ENCODE measurements at places on chromosomes 6 and 20.

GRCh38 chr6:14278006-14278405 lies 160.4 kb downstream of the CD83 start:
- no peak for DNase-seq

- no peak for DNase-seq
Observed at GRCh38 chr20:41406353-41406752, 39.7 kb upstream of the EMILIN3 start.

GRCh38 chr6:42769836-42770235 lies 12.0 kb upstream of the BICRAL start:
- DNase-seq: no peak

GRCh38 chr6:157054531-157054979 lies 268.8 kb downstream of the TMEM242 start:
- DNase-seq: no peak

- DNase-seq: no peak
Observed at GRCh38 chr6:32589596-32590449, at the start of gene HLA-DRB1. Gene HLA-DRB1 (minus strand): TSS chr6:32589848. CDS start chr6:32589742, 106 bp downstream.

- DNase-seq: no peak
Observed at GRCh38 chr6:96675597-96675996, 112.7 kb downstream of the FHL5 start.

- DNase-seq: no peak
Observed at GRCh38 chr20:33444797-33445560, 1.4 kb upstream of the SNTA1 start.

DNA sequence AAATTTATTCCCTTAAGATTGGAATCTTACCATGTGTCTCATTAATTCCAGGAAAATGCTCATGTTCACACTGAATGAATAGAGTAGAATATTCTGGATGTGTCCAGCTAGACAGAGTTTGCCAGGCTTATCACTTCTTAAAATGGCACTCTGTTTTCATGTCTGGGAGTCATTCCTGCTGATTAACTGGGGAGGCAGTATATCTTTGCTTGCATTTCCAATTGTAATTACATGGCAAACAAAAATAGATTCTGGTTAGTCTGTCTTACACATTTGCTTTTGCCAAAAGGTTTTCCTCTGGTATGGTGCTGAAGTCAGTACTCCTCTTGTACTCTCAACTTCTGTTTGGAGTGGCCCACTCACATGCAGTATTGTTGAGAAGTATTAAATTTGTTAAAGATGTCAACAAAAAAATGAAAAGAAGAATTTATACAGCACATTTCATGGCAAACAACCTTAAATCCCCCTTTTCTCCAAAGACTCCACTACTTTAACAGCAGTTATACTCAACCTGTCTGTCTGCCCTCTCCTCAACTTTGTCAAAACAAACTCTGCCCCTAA lies 70.2 kb downstream of the TENT5A start:
- DNase-seq: no peak

DNA sequence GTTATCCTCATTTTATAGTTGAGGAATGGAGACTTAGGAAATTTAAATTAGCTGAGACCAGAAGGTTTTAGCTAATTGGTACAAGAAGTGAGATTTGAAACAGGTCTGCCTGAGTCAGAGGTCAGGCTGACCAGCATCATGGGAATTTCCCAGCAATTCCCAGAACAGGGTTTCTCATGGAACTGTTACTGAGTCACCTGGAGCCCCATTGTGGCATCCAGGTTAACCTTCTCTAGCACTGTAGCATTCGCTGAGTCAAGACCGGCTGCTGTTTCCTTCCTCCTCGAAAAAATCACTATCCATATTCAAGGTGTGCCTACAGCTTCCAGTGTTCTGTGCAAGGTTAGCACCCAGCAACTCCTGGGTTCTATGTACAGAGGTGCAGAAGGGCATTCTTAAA lies 238.0 kb upstream of the MAN1A1 start:
- peak; percentile 4 for DNase-seq

GRCh38 chr6:129098061-129098553 lies 215.2 kb downstream of the LAMA2 start:
- no peak for DNase-seq

DNA sequence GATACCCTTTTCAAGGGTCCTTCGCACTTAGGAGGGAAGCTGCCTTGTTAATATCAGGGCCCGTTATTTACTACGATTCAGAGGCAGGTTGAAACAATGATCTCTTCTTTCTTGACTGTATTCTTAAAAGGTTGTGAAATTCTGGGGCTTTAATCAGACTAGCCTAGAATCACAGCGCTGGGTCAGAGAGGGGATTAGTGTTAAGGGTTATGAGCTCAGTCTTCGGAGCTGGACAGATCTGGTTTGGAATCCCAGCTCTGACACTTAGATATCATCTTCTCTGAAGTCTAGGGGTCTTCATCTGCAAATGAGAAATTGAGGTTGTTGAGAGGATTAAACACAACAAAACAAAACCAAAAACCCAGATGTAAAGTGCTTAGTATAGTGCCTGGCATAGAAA lies 77.4 kb downstream of the CD83 start:
- no peak for DNase-seq

- DNase-seq: no peak
Observed at GRCh38 chr6:144019929-144020328, 11.9 kb upstream of the PLAGL1 start.

DNA sequence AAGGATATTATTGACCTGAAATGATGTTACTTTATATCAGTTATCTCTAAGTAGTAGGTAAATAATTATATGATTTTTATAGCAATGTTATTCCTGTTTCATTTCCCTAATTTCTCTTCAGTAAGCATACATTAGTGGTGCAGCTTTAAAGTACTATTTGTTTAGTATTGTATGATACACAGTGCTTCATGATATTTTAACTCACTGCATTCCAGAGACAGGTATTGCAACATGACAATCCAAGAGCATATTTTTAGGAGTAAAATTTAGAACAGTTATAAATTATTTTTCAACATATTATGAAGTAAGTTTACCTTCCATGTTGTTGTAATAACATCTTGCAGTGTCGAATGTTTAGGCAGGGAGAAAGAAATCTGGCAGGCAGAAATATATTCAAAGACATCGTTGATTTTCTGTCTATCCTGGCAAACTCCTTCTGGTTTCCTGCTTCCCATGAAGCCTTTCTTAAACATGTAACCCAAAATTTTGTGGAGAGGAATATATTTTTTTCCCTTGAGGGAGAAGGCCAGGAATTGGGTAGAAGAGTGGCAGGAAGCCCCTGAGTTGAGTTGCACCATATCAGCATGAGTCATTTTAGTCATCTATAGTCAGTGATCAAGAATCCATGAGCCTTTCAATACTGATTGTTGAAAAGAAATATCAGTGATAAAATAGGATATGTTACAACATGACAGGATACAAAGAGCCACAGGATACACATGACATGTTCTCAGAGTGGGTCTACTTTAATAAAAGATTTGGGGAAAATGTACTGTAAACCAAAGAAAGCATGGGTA lies 29.0 kb upstream of the PTCHD4 start:
- DNase-seq: no peak

GRCh38 chr6:17258749-17259148 lies 22.4 kb upstream of the RBM24 start:
- DNase-seq: no peak

DNA sequence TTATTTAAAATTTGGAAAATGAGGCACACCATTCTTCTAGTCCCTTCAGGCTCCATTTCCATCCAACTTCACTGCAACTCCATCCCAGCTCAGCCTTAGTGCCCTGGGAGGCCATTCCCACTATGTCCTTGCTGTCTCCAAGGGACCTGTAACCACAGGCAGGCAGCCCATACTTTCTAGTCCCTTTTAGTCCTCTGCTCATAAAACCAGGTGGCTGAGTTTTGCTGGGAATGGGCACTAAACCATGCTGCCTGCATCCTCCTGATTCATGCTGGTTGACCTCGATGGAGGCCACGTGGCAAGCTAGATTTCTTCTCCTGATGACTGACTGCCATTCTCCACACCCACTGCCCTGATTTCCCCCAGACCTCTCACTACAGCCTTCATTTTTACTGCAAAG lies 27.5 kb upstream of the MYMX start:
- DNase-seq: no peak

DNA sequence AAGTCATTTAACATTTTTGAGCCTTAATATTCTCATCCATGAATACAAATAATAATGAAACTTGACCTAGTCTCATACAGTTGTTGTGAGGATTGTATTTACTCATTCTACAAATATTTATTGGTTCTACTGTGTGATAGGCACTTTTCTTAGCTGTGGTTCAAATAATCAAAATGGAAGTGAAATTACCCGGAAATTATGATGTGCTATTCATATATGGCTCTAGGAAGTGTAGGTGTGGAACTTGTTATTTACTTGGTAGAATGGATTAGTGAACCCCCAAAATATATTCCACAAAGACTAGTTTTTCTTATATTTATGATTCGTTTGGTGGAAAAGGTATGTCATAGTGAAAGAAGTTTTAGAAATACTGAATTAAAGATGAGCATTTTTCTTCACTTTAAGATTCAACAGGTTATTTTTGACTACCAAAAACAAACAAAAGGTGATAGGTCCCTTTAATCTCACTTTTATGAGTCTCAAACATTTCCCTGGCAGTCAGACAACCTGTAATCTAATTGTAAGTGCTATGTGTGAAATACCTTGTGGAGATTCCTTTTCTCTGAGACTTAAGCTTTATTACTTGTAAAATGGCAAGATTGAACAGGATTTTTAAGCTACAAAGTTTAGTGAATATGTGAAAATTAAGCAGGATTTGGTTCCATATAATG lies 77.8 kb downstream of the STXBP5 start:
- DNase-seq: no peak

GRCh38 chr20:14644306-14645097 lies 307.1 kb upstream of the FLRT3 start:
- no peak for DNase-seq

- peak; percentile 24 for DNase-seq
Observed at GRCh38 chr6:144581812-144582537, 296.8 kb downstream of the UTRN start.

- DNase-seq: no peak
Observed at GRCh38 chr6:53162606-53163005, 14.0 kb upstream of the GCM1 start.

DNA sequence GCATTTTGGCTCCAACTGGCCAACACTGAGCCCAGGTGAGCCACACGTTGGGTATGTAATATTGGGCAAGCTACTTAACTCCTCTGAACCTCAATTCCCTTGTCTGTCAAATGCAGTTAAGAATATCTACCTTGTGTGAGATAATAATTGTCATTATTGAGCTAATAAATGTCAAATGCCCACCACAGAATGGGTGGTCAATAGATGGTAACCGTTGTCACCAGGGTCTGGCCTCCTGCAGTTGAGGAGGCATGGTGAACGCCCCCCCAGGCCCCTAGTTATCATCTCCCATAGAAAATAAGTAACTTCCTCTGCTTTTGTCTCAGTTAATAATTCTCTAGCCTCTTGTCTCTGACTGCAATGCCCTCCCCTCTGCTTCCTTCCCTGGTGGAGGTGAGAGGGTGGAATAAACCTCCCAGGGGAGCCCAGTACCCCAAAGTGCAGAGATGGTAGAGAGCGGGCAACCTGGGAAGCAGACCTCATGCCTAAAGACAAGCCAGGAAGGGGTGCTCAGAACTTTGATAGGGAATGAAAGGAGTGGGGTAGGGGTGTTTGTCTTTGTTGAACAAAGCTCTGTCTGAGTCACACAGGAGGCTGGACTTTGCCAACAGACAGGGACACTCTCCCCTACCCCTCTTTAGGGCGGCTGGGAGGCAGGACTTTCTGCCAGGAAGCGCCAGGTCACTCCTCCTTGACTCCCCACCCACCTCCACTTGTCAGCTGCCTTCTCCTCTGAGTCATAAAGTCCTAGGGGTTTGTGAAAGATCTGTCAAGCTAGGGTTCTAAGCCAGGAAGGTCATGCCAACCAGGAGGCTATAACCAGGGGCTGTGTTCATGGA lies 1.3 kb upstream of the UNC5CL start:
- peak; percentile 14 for DNase-seq

DNA sequence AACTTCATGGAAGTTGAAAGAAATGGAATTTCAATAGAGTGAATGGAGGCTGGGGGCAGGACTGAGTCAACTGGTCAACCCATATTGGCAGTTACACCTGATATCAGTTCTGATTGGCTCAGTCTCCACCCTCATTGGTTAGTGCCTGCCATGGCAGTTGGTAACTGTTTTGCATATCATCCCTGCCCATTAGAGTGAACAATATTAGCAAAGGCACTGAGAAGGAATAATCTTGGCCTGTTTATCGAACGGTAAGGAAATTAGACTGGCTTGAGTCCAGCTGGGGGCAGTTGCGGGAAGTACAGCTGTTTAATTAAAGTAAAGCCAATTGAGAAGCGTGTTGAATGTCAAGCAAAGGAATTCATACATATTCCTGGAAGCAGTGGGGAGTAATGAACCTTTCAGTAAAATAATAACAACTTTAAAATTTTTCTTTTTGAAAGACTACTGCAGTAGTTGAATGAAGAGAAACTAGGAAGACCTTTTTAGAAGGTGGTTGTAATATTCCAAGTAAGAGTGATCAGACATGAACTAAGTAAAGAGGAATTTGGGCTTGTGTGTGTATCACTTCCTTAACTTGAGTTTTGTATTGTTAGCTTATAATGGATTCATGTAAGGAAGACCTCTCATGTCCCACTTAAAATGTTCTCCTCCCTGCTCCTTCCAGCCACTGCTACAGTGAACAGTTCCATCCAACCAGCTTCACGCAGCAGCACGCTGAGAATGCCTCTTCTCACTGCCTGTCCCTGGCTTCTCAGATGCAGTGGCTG lies 17.2 kb upstream of the FAM50B start:
- DNase-seq: no peak

DNA sequence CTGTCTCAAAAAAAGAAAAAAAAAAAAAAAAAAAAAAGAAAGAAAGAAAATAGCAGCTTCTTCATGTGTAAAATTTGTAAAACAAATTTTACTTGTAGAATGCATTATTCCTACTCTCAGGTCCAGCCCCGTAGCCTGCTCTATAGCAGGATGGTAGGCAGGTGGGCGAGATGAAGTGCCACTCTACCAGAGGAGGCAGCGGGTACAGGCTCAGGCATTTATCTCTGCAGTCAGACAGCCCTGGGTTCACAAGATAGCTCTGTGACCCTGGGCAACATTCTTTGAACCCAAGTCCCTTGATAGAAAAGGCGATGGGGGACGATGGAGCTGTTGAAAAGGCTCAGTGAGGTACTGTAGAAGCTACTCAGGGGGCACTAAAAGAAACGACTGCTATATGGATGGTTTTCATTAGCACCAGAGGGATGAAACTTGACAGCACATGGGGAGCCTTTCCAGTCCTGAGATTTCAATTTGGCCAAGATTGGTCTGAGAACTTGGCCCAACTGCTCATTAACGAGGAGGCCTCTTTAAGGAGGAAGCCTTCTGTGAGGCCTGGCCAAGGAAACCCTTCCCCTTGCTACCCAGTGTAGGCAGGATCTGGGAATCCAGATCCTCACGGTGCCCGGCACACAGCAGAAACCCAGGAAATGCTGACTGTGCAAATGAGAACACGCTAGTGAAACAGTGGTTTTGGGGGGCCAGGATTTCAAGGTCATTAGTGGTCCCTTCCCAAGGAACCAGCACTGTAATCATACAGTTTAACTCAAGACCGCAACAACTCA lies 63.1 kb downstream of the MYH7B start:
- no peak for DNase-seq

GRCh38 chr20:63176034-63176426 lies 39.9 kb downstream of the YTHDF1 start:
- no peak for DNase-seq

GRCh38 chr20:25081065-25081729 lies 744 bp downstream of the VSX1 start:
- peak; percentile 13 for DNase-seq

- no peak for DNase-seq
Observed at GRCh38 chr6:29509239-29509638, 21.5 kb upstream of the MAS1L start.

GRCh38 chr6:75934643-75935472 lies 137.6 kb downstream of the IMPG1 start:
- DNase-seq: peak; percentile 79

- DNase-seq: no peak
Observed at GRCh38 chr6:73538116-73538779, 17.4 kb upstream of the EEF1A1 start.

GRCh38 chr6:38517005-38517404 lies 122.7 kb downstream of the BTBD9 start:
- DNase-seq: peak; percentile 47
